ENCODE measurements at places on chromosomes 1 and 21.

- H3K27ac ChIP-seq = no peak overlapping the region
- no peak overlapping the region for H3K4me3 ChIP-seq
- H3K4me1 ChIP-seq = peaks cover 24% of the 10 kb centered on the region
- H3K27me3 ChIP-seq = peaks cover 12% of the 10 kb centered on the region
These were observed 157.2 kb downstream of the KIF26B start for GRCh38 chr1:245311887-245312536.

DNA sequence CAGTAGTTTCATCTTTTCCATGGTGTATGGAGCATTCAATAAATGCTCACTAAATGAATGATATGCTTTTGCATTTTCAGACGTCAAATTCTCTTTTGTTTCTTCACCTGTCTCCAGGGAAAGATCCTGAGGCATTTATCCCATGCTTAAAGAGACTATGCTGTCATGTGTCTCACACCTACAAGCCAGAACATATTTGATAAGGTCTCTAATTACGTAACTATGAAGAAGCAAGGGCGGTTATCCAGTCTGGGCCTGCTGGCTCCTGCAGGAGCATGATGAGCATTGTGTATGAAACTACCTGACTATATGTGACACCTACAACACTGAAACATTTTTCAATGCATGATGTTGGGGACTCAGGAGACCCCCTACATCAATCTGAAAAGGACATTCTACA, 51.8 kb downstream of the FBXO42 start:
- no peak overlapping the region for H3K4me3 ChIP-seq
- peaks cover 44% of the 10 kb centered on the region for H3K36me3 ChIP-seq

DNA sequence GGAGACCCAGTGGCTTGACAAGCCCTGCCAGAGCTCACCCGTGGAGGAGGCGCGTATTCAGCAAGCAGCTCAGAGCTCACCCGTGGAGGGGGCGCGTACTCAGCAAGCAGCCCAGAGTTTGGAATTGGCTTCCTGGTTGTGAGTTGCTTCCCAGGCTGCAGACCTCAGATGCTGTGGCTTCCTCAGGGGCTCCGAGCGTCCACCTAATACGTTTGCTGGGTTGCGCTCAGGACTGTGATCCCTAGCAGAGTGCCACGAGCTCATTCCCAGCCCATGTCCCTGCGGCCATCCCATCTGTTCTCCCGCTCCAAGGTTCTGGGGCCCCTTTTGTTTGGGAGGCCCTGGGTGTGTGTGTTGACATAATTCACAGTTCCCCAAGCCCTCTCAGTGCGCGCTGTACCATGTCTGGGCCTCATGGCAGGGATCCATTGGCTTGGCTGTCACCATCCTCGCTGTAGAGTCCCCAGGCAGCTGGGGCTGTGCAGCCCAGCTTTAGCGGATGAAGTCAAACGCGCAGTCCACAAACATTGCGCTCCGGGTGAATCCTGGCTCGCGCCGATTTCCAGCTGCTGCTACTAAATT, 3.6 kb downstream of the AJAP1 start:
- no peak overlapping the region for H3K27ac ChIP-seq
- H3K27me3 ChIP-seq = peaks cover 19% of the 10 kb centered on the region
- no peak for DNase-seq
- H3K4me1 ChIP-seq = no peaks in the 10 kb centered on the region
- H3K36me3 ChIP-seq = no peaks in the 10 kb centered on the region

DNA sequence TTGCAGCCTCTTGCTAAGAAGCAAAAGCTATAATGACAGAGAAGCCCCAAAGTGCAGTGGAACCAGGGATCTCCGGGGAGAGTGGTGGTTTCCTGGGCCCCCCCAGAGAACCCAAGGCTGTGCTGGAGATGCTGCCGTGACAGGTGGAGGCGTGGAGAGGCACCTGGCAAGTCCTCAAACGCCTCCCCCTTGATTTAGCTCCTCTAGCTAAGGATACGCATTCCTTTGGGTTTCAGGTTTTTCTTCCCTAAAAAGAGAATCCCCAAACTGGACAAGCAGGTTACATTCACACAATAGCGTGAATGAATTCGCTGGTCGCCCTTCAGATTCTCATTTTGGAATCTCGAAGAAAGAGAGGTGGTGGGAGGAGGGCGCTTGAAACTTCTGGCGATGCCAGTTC, 853 bp upstream of the ATP1A1 start:
- H3K4me1 ChIP-seq = peaks cover 48% of the 10 kb centered on the region
- peak overlapping the region; percentile 68 for H3K4me3 ChIP-seq
- H3K27me3 ChIP-seq = no peaks in the 10 kb centered on the region
- no peaks in the 10 kb centered on the region for H3K36me3 ChIP-seq
- no peak for DNase-seq

GRCh38 chr1:108644984-108645383, 15.9 kb downstream of the HENMT1 start:
- no peak overlapping the region for H3K4me3 ChIP-seq
- peaks cover 36% of the 10 kb centered on the region for H3K4me1 ChIP-seq
- DNase-seq = no peak

DNA sequence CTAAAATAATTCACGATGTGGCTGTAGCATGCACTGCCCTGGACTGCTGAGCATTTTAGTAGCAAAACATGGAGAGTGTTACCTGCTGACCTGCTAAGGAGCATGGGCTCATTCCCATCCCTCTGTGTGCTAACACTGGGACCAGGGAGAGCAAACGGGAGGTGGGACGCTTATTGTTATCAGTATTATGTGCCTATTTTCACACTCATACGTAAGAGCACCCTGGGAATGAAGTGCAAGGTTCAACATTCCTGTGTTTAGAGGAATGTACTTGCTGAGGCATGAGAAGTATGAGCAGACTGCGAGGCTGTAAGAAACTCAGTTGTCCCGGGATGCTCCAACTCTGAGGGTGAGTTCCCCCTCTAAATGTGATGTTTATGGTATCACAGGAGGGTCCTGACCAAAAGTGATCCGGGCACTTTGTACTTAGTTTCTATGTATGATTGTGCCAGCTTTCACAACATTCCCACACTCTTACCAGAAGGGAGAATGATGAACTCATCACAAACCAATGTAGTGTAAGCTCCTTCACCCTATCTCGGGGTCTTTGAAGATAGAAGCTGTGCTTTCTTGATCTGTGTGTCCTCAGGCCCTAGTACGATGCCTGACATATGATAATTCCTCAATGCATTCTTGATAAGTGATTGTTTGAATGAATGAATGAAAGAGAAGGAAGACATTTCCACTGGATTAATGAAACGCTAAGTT, 164.8 kb downstream of the KCNJ6 start:
- no peak overlapping the region for H3K27ac ChIP-seq
- DNase-seq = no peak
- no peaks in the 10 kb centered on the region for H3K4me1 ChIP-seq
- H3K27me3 ChIP-seq = no peaks in the 10 kb centered on the region

DNA sequence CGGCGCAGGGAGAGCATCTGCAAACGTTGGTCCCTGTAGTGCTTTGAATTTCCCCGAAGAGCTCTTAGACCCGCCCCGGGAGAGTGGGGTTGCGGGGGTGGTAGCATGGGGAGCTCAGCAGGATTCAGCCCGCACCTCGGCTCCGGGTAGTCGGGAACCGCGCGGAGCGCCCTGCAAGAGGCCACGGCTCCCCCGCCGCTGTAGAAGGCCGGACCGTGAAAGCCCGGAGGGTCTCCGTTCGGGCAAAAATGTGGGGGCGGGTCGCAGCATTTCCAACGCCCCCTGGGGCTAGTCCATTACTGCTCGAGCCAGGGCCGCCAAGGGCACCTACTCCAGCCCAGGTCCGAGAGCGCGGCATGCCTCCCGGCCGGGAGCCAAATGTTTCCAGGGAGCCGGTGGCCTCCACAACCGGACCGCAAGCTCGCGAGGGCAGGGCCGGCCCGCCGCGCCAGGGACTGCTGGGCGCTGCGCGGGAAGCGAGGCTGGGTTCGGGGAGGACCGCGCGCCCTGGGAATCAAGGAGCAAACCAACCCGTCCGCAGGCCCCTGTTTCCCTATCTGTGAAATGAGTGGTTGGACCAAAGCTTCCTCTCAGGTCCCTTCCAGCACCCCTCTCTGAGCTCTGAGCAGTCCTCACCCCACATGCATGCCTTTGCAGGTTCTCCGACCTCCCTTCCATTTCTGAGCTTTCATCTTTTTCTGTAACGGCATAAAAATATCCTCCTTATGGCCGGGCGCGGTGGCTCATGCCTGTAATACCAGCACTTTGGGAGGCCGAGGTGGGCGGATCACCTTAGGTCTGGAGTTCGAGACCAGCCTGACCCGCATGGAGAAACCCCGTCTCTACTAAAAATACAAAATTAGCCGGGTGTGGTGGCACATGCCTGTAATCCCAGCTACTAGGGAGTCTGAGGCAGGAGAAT, 775 bp upstream of the TMEM63A start:
- H3K27me3 ChIP-seq = no peaks in the 10 kb centered on the region
- peaks cover 2% of the 10 kb centered on the region for H3K36me3 ChIP-seq
- H3K4me1 ChIP-seq = peaks cover 40% of the 10 kb centered on the region
- H3K4me3 ChIP-seq = peak overlapping the region; percentile 84

DNA sequence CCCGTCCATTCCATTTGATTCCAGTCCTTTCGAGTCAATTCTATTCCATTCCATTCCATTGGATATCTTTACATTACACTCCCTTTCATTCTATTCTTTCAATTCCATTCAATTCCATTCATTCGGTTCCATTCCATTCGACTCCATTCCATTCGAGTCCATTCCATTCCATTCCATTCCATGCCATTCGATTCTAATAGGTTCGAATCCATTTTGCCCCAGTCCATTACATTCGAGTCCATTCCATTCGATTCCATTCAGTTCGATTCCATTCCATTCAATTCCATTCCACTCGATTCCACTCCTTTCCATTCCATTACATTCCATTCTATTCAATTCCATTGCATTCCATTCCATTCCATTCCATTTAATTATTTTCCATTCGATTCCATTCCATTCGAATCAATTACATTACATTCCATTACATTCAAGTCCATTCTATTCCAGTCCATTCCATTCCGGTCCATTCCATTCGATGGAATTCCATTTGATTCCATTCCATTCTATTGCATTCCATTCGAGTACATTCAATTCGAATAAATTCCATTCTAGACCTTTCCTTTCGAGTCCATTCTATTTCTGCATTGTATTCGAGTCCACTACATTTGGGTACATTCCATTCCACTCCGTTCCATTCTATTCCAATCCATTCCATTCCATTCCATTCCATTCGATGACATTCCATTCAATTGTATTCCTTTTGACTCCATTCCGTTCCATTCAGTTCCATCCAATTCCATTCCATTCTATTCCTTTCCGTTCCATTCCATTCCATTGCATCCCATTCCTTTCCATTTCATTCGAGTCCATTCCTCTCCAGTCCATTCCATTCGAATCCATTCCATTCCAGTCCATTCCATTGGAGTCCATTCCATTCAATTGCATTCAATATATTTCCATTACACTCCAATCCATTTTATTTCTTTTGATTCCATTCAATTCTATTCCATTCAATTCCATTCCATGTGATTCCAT, 2604.8 kb upstream of the TPTE start:
- H3K4me1 ChIP-seq = no peaks in the 10 kb centered on the region
- H3K27ac ChIP-seq = no peak overlapping the region
- H3K4me3 ChIP-seq = no peak overlapping the region
- DNase-seq = no peak

GRCh38 chr1:240293706-240294105, 202.0 kb downstream of the FMN2 start:
- no peak overlapping the region for H3K4me3 ChIP-seq
- H3K36me3 ChIP-seq = no peaks in the 10 kb centered on the region
- no peak overlapping the region for H3K27ac ChIP-seq
- no peaks in the 10 kb centered on the region for H3K27me3 ChIP-seq

- H3K36me3 ChIP-seq = no peaks in the 10 kb centered on the region
- H3K27me3 ChIP-seq = no peaks in the 10 kb centered on the region
- no peak overlapping the region for H3K27ac ChIP-seq
These were observed 57.4 kb downstream of the ARID4B start for GRCh38 chr1:235270625-235271024.

DNA sequence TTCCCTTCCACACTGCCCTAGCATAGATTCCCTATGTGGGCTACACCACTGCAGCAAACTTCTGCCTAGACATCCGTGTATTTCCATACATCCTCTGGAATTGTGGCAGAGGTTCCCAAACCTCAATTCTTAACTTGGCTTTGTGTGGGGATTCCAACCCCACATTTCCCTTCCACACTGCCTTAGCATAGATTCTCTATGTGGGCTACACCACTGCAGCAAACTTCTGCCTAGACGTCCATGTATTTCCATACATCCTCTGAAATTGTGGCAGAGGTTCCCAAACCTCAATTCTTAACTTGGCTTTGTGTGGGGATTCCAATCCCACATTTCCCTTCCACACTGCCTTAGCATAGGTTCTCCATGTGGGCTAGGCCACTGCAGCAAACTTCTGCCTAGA, 31.4 kb downstream of the ZNF670 start:
- H3K27me3 ChIP-seq = no peaks in the 10 kb centered on the region
- no peak overlapping the region for H3K4me3 ChIP-seq
- no peaks in the 10 kb centered on the region for H3K4me1 ChIP-seq
- H3K36me3 ChIP-seq = no peaks in the 10 kb centered on the region

DNA sequence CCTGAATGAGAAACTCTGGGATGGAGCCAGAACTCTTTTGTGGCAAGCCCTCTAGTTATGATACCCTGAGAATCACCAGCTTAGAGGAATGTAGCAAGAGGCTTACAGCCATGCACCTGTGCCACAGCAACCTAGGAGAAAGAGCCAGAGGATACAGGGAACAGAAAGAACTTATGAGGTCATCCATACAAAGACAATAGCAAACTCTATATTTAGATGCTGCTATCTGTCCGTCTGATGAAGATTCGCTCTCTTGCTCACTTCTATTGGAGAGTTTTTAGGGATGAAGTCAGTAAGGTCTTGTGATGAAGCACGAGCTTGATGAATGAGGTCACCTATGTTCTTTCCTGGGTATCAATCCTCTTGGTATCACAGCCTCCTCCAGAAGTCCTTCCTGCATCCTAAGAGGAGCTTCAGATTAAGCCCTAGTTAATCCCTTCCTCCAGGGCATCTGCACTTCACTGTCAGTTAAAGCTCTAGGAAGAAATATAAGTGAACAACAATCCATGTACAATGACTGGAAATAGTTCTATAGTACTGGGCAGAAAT, 185.6 kb downstream of the DAB1 start:
- no peak overlapping the region for H3K4me3 ChIP-seq
- DNase-seq = no peak
- no peaks in the 10 kb centered on the region for H3K27me3 ChIP-seq
- no peaks in the 10 kb centered on the region for H3K36me3 ChIP-seq

DNA sequence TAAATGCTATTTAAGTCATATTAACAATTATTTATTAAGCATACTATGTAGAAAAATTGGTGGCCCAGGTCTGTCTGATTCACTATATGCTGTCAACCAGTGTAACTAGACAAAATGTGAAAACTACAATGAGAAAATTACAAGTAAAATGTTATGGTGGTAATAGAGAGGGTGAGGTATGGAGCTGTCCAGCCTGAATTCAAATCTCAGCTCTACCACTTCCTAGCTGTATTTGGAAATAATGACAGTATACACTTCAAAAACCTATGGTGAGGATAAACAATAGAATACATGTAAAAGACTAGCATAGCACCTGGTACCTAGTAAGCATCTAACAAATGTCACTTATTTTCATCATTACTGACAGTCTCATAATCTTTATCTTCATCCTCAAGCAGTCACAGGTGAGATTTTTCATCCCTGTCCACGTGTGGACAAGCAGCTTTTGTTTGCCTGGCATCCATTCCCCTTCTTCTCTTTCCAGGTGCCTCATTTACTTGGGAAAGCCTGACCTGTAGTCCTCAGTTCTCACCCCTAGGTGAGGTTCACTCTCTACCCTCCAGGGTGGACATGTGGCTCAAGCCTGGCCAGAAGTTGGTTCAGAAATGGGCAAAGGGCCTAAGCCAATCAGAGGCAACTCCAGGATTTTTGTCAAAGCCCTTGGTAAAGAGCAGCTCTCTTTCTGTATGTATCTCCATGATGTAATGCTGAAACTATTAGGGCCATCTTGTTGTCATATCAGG, 29.5 kb downstream of the EGLN1 start:
- no peak overlapping the region for H3K27ac ChIP-seq
- peaks cover 16% of the 10 kb centered on the region for H3K4me1 ChIP-seq
- DNase-seq = no peak
- H3K27me3 ChIP-seq = no peaks in the 10 kb centered on the region
